NCI-H1048 (cell line): ENCODE measurements at places on chromosomes 12 and 14.

- DNase-seq = no peak
These were observed 127.7 kb downstream of the DACT1 start for GRCh38 chr14:58765418-58765831.

DNA sequence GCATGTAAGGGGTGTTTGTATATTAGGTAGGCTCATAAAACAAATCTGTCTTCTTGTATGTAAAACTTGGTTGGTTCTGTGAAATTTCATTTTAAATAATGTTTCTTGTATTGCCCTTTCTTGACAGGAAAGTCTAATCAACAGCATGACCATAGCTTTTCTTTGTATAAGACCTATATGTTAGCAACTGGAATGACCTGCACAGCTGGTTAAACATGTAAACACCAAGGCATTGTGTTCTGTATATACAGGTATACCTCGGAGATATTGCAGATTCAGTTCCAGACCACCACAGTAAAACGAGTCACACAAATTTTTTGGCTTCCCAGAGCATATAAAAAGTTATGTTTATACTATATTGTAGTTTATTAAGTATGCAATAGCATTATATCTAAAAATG is 183.6 kb downstream of the ERC1 start:
- DNase-seq = no peak

DNA sequence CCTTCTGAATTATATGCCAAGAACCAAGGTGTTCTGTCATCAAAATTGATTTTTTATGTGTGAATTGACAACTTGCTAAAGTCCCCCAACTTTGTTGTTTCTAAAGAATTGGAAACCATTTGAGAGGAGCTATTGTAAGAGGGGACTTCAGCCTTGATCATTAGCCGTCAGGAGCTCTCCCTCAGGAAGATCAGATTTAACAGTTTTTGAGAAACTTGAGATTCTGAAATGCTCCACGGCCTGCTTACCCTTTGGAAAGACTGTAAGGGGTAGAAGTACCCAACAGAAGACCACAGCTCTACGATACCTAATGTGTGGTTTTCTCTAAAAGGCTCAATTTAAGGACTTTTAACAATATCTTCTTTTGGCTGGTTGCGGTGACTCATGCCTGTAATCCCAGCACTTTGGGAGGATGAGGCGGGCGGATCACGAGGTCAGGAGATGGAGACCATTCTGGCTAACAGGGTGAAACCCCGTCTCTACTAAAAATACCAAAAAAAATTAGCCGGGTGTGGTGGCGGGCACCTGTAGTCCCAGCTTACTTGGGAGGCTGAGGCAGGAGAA is 51.1 kb downstream of the BAZ2A start:
- DNase-seq = no peak

DNA sequence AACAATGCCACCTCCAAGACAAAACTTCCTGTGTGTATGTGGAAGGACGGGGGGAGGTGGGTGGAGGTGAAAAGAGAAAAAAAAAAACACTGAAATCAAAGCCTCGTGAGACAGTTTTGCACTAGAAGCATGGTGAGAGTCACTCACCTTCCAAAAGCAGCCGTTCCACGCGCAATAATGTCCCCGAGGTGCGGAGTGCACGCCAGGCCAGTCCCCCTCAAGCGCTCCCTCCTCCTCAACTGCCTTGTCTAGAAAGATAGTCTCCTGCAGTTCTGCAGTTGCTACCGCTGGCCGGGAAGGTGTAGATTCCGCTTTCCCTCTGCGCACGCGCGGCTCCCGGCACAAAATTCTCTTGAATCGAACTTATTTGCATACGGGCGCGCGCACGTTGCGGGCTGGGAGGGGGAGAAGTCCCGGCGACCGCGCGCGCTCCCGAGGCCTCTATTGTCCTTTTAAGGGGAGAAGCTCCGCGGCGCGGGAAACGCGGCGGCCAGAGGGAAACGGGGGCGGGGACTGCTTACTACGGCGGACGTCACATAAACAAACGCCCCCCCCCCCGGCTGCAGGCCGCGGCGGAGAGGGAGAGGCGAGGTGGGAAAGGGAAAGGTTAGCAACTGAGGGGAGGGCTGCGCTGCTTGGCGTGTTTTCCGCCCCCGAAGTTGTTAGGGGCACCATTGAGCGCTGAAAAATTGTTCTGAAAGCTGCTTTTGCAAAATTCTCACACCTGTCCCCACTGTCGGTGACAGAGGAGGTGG is at the start of gene SINHCAF:
Gene SINHCAF (minus strand): TSS at position 274 of the 755 bp plus-strand sequence. CDS start 27,946 bp downstream, outside the sequence.
- DNase-seq = peak; percentile 99

GRCh38 chr12:65779091-65779642 is 45.1 kb upstream of the HMGA2 start:
- DNase-seq = no peak

DNA sequence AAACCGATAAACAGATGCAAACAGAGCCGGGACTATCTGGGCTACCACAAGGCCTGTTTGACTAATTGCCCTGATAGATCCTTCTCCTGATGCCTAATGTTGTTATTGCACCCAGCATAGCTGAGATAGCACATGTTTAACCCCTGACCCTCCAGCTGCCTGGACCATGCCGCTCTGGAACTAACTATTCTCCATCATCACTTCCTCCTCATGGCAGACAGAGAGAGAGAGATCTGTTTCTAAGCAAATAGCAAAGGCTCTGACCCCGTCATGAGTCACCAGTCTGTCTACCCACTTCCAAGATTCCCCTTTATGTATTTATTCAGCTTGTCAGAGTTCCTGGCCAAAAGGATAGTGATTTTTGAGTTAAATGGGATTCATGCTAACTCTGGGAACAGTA is 58.2 kb upstream of the FLRT2 start:
- DNase-seq = no peak

DNA sequence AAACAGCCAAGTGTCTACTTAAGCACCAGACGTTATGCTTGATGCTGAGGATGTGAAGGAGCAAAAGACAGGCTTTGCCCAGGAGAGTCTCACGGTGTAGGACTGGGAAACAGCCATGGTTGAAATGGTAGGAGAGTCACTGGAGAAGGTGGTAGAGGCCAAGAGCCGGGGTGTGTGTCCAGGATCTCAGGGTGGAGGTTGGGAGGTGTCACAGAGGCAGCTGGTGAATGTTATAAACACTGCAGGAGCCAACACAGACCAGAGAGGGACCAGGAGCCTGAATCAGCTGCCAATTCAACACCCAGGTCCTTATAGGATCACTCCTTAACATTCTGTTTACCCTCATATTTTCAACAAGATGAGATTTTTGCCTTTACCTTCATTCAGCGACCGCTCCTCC is 7.5 kb downstream of the NID2 start:
- no peak for DNase-seq

DNA sequence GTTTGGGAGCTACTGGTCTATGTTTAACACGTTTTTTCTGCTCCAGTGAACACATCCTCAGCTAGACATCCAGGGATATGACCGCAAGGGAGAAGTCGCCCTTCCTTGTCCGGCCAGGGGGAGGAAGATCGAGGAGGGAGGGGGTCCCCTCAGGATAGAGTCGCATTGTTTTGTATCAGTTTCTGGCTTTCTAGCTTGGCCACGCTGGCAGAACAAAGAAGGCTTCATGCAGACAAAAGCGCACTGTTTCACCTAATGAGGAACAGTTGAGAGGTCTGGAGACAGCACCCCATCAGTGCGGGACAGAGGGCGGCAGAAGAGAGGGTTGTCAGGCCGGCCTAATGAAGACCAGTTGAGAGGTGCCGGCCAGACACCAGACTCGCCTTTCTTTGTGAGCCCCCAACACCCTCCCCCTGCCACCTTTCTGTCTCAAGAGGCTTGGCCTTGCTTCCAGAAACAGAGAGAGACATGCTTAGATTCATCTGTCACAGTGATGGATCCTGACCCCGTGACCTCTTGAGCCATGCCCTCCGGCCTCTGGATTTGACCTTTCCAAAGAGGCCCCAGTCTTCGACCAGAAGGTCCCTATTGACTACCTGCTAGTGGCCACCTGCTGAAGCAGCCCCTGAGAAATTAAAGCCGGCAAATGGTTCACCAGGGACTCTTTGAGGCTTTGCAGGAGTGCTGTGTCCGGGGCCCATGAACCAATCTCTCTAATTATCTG is 254.7 kb upstream of the TBX3 start:
- DNase-seq = no peak

DNA sequence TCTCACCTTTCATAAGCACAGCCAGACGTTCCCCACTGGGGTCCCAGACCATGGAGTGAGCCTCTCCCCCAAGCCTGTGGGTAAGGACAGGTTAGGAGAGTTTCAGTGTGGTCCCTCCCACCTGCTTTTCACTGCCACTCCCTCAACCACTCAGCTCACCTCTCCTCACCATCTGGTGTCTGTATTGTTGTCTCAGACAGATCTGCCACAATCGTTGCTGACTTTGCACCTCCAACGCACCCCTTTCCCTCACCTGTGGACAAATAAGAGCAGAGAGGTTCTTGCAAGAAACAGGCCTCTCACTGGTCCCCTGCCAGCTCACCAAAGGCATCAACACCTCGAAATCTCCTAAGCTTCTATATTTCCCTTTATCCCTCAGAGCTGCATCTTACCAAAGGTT is 8.8 kb downstream of the MYG1 start:
- DNase-seq = no peak

DNA sequence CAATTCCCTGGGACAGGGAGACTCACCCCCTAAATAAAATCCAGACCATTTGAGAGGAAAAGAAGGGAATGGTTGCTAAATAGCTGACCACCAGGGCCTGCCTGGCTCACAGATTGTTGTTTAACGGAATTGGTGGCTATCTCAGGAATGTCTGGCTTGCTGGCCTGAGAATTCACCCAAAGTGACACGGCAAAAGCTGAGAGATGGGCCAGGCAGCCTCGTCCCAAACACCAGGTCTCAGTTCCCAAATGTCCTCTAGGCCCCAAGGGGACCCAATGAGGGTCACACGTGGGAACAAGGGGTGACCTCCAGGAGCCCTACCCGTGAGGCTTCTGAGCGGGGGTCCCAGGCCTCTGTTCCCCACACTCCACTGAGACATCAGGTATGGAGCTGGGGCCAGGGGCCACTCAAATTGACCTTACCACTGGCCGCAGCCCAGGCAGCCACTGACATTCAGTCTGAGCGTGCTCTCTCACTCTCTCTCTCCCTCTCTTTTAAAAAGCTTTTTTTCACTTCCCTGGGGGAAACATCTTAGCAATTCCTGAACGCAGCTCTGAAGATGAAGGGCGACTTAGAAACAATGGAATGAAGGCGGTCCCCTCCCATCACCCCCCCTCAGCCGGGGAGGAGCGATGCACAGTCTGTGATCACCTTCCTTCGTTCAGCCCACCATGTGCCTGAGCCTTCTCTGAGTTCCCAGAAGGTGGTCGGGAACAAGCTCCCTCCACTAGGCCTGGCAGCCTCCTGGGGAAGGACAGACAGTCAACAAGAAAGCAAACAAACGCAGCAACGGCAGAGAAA is 131.2 kb downstream of the SCARB1 start:
- DNase-seq = no peak

DNA sequence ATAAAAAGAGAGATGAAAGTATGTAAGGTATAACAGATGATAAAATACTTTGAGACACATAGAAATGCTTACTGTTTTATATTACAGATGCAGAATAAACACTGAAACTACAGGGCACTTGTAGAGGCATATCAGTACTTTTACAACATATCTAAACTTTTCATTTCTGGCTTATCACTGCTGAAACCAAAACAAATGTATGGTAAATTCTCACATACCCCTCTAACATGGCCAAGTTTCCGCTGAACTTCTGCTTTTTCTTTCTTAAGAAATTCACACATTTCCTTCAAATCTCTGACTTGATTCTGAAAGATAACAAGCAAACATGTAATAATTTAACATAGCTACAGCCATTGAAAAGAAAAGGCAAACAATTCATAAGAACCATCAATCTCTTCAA is 33.3 kb upstream of the C12orf50 start:
- no peak for DNase-seq

GRCh38 chr12:51977320-51977753 is 25.8 kb downstream of the ACVR1B start:
- DNase-seq = no peak

DNA sequence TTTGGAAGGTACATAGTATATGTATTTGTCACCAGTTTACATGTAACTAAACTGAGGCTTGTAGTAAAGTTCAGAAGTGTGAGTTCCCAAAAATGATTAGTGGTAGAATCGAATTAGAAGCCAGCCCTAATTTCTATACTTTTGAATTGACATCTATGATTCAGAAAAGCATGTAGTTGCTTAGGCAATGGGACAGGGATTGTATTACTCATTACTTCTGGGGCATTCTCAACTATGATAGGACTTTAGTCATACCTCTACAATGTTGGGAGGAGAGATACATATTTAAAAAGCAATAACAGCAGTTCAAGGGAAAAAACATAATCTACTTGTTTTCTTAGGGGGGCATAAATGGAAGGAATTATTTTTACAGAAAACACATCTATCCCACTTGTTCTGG is 277.9 kb upstream of the E2F7 start:
- no peak for DNase-seq

DNA sequence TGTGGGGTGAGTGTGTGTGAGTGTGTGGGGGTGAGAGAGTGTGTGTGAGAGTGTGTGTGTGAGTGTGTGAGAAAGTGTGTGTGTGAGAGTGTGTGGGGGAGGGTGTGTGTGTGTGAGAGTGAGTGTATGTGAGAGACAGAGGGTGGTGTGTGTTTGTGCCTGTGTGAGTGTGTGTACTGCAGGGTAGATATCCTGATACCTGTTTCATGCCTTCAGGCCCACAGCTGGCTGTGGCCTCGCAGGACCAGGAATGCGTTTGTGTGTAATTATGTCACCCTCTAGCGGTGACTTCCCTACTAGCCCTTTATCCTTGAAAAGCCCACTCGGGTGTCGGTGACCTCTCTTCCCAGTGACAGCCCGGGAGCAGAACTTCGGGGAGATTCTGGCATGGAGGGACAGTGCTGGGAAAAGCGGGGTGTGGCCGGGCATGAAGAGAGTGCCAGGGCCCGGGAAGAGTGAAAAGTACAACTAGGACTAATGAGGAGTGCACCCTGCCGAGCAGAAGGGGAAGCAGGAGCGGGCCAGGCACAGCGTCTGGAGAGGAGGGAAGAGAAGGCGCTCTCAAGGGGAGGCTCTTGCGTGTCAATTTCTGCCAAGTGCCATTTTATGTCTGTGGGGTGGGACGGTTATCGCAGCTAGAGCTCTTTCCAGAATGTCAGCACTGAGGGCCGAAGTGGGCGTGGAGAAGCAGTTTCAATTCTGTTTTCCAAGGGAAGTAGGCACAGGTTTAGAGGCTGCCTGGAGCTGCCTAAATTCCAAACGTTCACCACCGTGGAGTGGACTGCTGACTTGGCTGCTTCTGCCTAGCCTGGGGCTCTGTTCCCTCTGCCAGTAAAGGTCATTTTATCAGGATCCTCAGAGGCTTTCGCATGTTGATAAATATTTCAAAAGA is 11.0 kb upstream of the FBXL14 start:
- peak; percentile 40 for DNase-seq

- no peak for DNase-seq
These were observed 838.6 kb downstream of the RPS29 start for GRCh38 chr14:48747561-48748089.

GRCh38 chr12:117042171-117042842 is 56.9 kb downstream of the TESC start:
- DNase-seq = no peak
